Activated naive CD4-positive, alpha-beta T cell treated with anti-CD3 and anti-CD28 coated beads, Interleukin-2, amount 50 U/mL, for 72 hours (primary cell): ENCODE measurements at places on chromosomes 5 and 9. TPM values are rescaled to one million over a fixed set of nuclear protein-coding genes. Genes with fewer than 3 reads are reported as not detected.

The POU5F2 gene
- 0.75 TPM for total RNA-seq

- DNase-seq = no peak
Measured at GRCh38 chr9:83935276-83935935, 14.2 kb upstream of the KIF27 start.

GRCh38 chr9:78985084-78985738, 586.6 kb upstream of the TLE4 start:
- no peak for DNase-seq

DNA sequence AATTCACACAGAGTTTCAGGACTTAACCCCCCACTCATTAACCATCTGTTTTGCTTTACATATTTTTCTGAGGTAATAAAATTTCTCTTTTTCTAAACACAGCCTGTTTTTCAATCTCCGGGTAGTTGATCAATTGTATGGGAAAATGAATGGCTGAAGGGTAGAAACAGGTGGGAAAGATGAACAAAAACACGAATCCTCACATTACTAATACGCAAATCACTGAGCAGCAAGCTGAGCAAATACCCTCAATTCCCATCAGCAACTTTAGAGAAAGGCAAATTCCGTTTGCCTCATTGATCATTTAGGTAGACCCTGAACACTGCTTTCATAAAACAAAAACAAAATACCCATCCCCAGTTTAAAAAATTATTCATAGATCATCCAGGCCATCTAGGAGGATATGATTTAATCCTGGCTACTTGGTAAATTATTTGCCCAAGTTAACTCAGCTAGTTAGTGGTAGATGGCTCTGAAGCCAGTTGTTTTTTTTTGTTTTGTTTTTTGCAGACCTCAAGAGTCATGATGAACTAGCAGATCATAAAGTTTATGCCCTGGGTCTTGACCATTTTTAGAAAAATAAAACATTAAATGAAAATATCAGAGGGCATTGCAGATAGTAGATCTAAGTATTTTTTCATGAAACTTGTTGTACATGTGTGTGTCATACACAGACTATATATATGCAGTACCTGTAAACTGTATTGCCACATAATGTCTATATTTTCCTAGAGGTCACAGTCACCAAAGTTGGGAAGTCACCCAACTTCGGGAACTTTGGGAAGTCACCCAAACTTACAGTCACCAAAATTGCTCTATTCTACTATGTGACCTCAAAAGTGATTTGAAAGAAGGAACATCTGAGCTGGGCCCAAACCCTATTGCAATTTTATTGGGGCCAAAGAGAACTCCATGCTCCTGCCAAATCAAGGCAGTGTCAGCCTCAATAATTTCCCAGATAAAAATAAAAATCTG, 1.6 kb upstream of the CD274 start:
- DNase-seq = no peak
